WTC11 (cell line): ENCODE measurements at places on chromosomes 5 and 9.

GRCh38 chr5:146582051-146582596 lies 66.1 kb upstream of the GPR151 start:
- no peak for DNase-seq

- no peak for DNase-seq
Observed at GRCh38 chr5:82439750-82440445, 161.7 kb upstream of the RPS23 start.

DNA sequence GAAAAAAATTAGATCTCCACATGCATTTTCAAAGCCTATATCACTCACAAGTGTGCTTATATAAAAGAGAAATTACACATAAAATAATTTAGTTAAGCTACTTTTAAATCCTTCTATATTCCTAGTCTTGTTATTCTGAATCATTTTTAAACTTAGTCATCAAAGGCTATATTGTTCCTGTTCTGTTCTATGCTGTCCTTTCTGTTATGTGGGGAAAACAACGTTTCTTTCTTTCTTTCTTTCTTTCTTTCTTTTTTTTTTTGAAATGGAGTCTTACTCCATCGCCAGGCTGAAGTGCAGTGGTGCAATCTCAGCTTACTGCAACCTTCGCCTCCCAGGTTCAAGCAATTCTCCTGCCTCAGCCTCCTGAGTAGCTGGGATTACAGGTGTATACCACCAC lies 389.2 kb upstream of the FTMT start:
- DNase-seq: no peak

- DNase-seq: no peak
Observed at GRCh38 chr5:2680979-2681378, 70.5 kb downstream of the IRX2 start.

DNA sequence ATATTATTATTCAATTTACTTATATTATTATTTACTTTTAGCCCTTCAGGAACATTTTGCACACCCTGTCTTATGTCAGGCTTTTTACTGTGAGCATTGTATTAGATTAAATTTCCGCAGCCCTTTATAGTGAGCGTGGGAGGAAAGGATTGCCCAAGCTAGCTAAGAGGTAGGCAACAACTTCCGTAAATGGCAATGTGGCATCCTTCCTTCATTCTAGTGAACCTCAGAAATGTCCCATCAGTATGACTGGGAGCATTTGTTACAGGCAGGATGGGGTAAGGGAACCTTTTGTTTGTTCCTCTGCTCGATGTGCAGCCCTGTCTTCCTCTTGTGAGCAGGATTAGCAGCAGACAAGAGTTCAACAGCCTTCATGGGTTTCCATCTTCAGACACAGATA lies 6.2 kb upstream of the CD180 start:
- DNase-seq: no peak

- DNase-seq: no peak
Observed at GRCh38 chr9:95788021-95788420, 87.5 kb upstream of the ERCC6L2 start.

- no peak for DNase-seq
Observed at GRCh38 chr5:14996997-14997396, 125.4 kb upstream of the ANKH start.
